ENCODE measurements at places on chromosomes 2 and 18.

DNA sequence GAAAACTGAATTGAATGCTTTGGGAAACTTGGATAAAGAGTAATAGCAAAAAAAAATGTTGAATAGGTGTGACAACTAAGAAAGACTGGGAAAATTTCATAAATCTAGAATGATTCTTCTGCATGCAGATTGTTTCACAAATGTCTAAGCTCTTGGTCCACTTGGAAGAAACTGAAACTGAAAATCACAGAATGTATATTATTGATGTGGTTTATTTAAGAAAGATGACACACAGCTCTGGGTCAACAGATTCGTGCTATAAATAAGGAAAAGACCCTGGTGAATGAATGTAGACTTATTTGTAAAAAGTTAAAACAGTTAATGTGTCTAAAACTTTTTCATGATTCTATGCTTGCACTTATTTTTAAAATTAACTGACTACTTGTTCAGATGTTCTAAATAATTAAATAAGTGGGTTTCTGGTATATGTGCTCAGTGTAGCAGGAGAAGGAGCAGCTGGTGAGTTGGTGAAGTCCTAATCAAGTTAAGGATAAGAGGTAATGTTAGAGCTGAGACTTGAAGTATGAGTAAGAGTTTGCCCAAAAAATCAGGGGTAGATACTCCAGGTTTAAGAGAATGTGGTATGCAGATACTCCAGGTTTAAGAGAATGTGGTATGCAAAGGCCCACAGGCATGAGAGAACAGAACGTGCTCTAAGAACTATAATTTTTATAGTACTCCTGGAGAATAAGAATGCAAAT, 24.5 kb downstream of the UGP2 start:
- no peak for DNase-seq

- DNase-seq = no peak
Observed at GRCh38 chr2:17588031-17588430, 47.5 kb downstream of the VSNL1 start.

DNA sequence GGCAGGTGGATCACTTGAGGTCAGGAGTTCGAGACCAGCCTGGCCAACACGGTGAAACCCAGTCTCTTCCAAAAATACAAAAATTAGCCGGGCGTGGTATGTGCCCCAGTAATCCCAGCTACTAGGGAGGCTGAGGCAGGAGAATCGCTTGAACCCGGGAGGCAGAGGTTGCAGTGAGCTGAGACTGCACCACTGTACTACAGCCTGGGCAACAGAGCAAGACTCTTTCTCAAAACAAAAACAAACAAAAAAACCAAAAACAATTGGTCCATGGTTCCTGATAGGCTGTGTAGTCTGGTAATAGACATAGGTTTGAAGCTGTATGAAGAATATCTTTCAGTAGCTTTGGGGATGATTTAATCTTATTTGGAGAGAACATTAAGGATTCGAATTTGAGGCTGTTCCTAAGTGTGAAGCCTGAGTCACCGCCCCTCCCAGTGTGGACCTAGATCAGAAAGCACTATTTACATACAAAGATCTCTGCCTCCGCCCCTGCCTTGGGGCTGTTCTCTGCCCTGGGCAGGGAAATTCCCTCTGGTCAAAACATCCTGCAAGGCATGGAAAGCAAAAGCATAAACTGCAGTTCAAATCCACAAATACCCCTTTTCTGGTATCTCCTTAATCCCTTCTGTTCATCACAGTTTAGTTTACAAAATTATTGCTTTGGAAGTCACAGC, 52.8 kb upstream of the PMAIP1 start:
- DNase-seq = no peak

- no peak for DNase-seq
Observed at GRCh38 chr2:241582806-241583205, 24.3 kb downstream of the BOK start.

DNA sequence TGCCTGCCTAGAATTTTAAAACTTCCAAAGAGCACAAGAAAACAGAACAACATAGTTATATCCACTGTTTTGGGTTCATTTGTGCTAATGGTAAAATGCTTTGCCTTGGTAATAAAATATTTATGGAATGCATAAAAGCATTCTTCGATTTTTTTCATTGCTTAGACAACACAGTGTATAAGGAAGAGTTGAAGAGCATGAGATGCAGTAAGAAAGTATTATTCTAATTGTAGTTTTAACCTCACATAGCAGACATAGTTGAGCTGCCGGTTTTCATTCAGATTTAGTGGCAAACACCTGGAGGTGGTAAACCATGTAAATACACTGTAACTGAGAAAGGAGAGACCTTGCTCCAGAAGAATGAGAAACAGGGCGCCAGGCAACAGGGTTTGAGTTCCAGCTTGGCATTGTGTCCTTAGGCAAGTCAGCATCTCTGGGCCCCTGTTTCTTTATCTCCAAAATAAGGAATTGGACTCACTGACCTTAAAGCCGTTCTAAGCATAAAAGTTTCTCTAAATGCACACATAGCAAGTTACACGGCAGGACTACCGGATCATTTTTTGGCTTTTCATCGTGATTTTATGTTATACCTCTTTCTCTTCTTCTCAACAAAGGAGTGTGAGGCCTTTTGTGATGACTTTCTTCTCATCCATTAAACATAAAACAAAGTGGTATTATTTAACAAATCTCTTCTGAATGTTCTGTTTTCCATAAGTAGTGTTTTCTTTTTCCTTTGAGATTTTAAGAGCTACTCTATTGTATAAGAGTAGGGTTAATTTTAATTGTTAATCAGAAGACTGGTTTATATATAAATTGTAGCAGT, 7.9 kb downstream of the UGP2 start:
- no peak for DNase-seq

GRCh38 chr2:180033993-180034894, 27.1 kb upstream of the CWC22 start:
- DNase-seq = no peak

GRCh38 chr2:196101325-196101991, 32.8 kb upstream of the DNAH7 start:
- no peak for DNase-seq

- no peak for DNase-seq
Observed at GRCh38 chr2:74551942-74552913, 1.5 kb downstream of the LOXL3 start.

DNA sequence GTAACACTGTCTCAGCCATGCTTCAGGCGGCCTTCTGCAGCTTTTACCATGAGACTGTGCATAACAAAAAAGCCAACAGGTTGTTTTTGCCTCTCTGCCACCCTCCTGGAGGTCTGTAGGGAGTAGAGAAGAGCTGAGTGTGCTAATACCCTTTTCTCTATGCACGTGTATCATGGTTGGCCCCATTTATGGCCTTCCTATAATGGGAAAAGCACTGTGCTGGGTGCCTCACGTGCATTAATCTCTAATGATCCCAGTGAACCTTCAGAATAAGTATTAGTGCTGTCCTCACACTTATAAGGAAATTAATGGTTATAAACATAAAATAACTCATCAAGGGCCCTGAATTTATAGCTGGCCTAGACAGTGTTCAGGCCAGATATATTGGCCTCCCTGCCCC, 164.2 kb downstream of the CDH20 start:
- no peak for DNase-seq

DNA sequence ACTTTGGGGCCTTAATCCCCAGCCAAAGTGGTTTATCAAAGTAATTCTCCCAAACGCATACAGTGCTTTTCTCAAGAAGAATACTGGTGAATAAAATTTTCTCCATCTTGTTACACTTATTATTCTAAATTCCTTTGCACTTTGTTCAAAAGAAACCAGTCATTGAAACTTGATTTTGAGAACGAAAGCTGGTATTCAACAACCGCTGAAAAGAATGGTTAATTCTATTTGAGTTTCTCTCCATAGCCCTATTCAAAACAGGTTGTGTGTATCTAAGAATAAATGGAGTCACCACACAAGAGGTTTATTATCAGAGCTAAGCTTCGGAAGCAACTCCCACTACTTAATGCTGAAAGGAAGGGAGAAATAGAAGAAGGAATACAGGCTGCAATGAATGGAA, 117.7 kb downstream of the C1D start:
- DNase-seq = no peak

GRCh38 chr2:181962142-181962541, 23.5 kb upstream of the PPP1R1C start:
- no peak for DNase-seq

DNA sequence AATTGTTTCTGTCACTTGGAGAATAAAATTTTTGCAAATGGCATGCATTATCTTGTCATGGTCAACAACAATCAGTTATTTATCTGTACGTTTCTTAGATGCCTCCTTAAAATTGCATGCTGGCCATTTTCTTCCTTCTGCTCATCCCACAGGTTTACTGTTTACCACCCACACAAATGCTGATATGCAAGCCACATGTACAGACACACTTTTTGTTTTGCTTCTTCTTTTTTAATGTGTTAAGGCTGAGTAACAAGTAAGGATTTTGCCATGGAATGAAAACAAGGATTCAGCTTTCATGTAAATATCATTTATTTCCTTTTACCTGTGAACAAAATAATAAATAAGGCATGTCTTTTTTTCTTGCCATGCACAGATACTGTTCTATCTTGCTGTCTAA, 1077.1 kb upstream of the ZEB2 start:
- DNase-seq = no peak

GRCh38 chr2:2941205-2941604, 436.4 kb downstream of the EIPR1 start:
- DNase-seq = no peak

GRCh38 chr2:126536605-126537200, 119.3 kb upstream of the GYPC start:
- no peak for DNase-seq

DNA sequence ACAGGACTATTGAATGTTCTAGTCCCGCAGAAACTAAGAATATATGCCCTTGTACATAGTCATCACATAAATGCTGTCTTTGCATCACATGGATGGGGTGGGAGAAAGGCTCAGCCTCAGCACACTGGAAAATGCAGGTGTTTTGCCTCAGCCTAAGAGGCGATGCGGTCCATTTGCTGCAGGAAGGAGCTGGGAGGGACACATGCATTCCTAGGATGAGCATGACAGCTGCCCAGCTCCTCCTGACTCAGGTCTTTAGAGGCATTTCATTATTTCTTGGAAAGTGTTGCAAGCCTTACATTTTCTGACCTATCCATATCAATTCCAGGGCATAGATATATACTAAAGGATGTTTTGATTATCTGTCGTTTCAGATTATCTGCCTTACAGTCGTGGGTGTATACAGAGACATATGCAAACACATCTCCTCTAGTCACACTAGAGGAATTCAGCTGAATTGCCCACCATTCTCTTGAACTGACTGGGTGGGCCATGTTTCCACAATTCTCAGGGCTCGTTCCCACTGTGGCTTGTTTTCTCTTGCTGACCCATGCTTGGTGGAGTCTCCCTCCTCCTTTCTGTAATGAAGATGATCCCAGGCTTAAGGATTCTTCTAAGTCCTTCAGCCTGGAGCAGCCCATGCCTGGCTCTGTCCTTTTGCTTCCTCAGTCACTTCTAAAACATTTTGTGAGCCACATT, 156.9 kb downstream of the SETBP1 start:
- DNase-seq = no peak

- no peak for DNase-seq
Observed at GRCh38 chr2:150598383-150598782, 110.9 kb upstream of the RND3 start.

DNA sequence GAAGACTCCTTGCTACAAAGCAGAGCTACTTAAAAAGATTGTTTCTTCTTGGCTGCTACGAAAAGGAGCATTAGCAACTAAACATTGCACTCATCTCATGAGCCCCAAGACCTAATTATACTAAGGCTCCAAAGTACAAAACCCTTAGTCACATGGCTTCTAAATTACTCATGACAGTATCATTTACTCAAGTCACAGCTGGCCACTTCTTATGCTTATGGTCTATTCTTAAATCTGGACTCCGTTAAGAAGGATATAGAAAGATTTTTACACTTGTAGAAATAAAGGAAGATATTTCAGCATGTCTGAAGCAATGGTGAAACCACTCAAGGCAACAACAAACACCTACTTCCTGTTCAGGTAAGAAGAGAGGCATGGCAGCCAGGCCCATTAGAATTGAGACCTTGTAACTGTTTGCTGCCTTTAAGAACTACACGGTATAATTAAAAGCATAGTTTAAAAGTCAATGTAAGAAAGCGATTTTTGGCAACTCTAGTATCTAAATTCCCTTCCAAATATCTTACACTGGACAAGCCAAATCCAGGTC, 12.7 kb downstream of the ANKRD44 start:
- no peak for DNase-seq

DNA sequence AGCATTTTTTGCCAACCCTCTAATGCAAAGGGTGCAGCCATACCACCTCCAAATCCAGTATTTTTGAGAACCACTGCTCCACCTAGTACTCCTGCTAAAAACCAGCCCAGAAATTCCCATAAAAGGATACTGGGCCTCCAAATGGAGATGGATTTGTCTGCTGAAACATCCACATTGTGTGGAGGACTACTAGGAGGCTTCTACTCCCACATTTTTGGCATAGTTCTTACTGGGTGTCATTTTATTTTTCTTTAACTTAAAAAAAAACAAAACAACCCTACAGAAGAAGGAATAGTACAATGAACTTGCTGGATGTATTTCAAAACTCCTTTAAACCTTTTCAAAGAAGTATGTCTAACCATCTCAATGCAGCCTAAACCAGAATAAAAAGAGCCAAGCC, 219.2 kb downstream of the SRBD1 start:
- no peak for DNase-seq

DNA sequence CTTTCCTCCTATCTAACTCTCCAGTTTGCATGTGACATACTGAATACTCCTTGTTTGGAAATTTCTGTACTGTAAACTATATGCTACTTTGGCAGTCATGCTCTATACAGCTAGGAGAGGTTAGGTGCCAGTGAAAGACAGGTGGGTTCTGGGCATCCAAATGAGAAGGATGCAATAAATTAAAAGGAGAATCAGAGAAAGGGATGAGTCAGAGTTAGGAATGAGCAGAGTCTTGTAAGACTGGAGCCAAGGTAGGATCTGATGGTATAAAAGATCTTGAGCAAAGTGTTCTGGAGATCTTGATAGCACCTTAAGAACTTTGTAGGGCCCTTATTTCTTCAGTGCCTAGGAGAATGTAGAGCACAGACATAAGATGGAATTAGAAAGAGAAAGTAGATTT, 58.7 kb upstream of the STAM2 start:
- DNase-seq = no peak

DNA sequence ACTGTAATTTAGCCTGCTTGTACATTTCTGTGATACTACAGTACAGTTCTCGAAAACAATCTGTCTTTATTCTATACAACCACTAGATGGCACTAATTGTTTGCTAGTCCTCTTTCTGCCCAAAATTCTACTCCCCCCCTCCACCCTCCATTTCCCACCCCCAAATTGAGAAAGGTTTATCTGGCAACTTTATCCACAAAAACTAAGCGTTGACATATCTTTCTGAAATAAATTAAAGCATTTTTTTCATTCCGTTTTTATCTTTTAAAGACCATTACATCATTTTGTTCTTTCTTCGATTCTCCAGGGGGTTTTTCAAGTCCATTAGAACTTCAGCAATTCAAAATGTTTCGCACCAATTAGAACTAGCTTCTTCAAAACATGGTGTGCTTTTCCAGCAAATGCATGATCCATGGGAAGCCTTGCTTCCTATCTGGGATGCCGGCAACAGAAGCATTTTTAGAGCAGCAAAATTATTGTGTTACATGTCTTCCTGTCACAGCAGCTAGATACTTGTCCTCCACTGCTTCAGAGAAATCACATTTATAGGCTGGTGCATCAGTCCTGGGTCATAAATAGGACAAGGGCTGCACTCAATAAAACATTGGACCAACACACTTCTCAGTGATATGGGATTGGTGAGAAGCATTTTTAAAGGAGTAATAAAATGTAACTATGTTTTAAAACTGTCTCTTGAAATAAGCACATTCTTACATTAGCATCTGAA, 241.3 kb downstream of the PAX3 start:
- DNase-seq = no peak
